ENCODE measurements at places on chromosomes 7 and 10.

- DNase-seq, result no peak
Observed at GRCh38 chr7:32155712-32156111, 85.5 kb upstream of the PDE1C start.

- DNase-seq, result no peak
Observed at GRCh38 chr7:111328487-111328886, 233.8 kb downstream of the IMMP2L start.

DNA sequence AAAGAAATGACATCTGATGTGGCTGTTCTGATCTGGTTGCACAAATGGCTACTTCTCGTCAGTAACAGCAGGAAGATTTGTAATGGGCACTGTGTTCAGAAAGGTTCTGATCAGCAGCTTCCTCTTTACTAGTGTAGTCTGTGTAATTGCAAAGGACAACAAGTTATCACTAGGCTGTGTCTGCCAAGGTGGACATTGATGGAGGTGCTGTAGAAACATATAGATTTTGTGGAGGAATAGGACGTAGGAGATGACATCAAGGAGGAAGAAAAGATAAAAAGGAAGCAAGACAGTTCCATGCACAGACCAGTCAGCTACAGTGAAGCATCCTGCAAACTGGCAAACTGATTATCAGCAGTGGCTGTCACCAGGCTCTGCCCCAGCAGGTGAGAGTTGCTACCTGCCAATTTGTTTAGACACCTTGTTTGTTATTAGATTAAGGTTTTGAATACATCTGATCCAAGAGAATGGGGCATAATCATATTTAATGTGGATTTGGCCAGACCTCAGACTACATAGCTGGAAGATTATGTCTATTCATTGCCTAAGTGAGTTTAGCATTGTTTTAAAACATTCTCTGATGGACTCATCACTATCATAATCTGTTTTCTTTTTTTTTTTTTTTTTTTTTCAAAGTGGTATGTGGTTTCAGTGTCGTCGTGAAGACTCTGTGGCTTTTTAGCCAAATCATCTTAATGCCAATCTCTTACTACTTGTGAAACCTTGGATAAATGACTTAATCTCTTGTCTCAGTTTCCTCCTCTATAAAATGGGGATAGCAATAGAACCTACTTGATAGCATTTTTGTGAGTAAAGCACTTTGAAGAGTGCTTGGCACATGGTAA lies 417.9 kb upstream of the LRGUK start:
- DNase-seq, result no peak

DNA sequence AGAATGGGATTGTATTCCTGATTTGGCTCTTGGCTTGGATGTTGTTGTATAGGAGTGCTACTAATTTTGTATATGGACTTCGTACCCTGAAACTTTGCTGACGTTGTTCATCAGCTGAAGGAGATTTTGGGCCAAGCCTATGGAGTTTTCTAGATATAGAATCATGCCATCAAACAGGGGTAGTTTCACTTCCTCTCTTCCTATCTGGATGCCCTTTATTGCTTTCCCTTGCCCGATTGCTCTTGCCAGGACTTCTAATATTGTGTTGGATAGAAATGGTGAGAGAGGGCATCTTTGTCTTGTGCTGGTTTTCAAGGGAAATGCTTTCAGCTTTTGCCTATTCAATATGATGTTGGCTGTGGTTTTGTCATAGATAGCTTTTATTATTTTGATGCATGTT lies 92.3 kb downstream of the CCDC7 start:
- DNase-seq, result no peak

DNA sequence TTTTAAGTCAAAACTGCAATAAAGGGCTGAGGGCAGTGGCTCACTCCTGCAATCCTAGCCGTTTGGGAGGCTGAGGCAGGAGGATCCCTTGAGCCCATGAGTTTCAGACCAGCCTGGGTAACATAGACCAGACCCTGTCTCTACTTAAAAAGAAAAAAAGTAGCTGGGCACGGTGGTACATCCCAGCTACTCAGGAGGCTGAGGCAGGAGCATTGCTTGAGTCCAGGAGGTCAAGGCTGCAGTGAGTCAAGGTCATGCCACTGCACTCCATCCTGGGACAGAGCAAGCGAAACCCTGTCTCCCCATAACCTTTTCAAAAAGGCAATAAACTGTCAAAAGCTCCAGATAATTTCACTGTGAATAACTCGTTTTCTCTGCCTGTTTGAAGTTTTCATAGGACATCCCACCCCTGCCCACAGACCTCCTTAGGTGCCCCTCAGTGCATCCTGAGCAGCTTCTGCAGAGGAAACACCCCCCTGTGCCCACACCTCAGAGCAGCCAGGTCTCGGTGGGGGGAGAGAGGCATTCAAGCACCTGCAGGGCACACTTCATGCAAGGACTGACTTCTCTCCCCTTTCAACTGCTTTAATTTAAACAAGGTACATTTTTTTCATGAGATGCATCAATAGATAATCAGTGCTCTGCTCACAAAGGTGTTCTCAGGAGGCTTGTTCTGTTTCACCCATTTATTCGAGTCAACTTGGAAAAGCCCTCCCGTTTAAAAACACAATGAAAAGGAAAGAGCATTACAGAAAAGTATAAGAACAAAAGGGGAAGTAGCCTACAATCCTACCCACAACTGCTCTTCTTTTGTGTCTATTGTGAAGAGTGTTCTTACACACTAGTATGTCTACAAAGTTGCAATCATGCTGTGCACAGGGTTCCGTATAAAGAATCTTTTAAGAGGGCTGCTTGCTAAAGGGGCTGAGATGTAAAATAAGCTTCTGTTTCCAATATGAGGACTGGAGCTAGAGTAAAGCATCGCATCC lies 104.9 kb downstream of the KMT2E start:
- no peak for DNase-seq

GRCh38 chr7:141990011-141990725 lies 5.5 kb upstream of the MGAM start:
- peak; percentile 58 for DNase-seq

DNA sequence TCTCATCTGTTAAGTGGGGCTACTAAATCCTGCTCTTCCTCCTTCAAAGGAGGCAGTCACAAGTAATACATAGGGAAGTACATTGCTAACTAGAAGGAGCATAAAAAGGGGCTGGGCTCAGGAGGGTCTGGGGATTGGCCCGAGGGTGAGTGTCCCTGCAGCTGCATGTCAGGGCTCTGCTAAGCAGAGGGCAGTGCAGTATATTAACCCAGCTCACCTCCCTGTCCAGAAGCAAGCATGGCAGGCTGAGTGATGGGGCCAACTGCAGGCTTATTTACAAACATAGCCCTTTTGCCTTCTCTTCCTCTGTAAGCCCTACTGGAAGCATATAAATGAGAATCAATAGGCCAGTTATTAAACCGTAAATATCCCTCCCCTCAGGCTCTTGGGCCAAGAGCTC lies 143.2 kb upstream of the PCBD1 start:
- DNase-seq, result no peak

DNA sequence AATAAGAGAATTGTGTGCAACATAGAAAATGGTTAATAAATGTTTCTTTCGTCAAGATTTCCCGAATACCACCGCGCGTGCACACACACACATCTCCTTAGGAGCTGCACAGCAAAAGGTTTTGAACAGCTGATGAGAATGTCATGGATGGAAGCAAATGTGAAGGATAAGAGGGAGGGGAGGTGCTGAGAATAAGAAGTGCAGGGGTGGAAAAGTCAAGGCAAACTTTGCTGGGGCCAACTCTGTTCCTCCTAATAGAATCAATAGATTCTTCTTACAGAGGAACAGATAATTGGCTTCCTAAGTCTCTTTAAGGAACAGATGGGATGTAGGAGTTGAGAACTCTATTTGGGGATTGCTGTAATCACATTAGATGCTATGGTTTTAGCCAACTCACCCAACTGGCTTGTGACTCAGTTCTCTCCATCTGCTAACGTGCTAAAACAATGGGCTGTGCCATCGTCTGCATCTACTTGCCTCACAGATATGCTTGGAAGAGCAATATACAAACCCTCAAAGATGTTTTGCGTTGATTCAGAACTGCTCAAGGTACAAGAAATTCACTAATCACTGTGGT lies 408.2 kb upstream of the CELF2 start:
- no peak for DNase-seq

- DNase-seq, result no peak
Observed at GRCh38 chr10:104809288-104810090, 168.4 kb downstream of the SORCS3 start.

GRCh38 chr7:31019509-31019908 lies 32.6 kb upstream of the ADCYAP1R1 start:
- DNase-seq, result no peak

DNA sequence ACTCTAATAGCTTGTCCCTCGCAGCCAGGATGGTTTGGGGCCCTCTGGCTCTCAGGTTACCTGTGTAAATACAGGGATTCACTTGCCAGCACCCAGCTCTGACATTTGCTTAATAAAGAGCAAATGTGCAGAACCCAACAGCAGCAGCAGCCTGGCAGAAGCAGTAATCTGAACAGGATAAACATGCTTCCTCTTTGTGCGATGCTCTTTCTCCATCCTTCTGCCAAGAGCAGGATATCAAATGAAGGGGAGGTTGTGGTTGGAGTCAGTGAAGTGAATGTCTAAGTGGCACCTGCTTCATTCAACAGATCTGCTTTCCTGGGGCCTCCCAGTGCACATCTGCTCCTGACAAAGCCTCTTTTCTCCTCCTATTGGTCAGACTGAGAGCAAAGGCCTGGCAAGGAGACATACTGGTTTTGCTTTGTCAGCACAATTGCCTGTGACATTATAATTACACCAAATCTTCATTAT lies 130.3 kb downstream of the NRF1 start:
- no peak for DNase-seq

- peak; percentile 90 for DNase-seq
Observed at GRCh38 chr7:113071465-113071864, 15.2 kb downstream of the GPR85 start.

DNA sequence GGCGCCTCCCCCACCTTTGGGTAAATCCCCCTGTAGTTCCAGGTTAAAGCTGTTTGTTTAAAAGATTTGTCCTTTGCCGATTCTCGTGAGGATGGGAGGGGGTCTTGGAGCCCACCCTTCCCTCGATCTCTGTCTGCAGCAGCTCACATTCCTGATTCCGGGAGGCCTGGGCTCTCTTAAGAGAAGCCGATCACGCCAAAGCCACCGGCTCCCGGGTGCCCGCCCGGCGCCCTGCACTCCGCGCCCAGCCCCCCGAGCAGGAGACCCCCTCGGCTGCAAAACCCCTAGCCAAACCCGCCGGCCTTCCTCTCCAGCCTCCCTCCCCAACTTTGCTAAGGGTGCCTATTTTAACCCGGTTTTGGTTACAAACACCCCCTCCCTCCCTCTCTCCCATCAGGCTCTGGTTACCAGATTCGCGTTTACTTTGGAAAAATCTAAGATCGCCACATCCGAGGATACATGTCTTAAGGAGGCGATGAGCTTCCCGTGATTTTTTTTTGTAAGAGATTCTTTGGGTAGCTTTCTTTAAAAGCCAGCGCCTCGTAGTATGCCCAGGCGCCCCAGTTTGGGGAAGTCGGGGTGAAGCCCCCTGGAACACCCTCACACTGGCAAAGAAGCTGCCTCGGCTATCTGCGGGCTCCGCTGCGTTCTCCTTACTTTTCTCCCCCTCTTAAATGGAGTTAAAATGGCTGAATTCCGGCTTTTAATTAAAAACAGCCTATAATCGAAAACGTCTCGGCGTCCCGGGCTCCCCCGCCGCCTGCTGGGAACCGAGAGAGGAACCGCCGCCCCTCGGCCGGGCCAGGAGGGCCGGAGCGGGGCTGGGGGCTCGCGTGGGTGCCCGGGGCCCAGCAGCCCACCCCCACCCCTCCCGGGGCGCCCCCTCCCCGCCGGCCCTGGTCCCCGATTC lies 983 bp downstream of the TNRC18 start:
- peak; percentile 46 for DNase-seq

DNA sequence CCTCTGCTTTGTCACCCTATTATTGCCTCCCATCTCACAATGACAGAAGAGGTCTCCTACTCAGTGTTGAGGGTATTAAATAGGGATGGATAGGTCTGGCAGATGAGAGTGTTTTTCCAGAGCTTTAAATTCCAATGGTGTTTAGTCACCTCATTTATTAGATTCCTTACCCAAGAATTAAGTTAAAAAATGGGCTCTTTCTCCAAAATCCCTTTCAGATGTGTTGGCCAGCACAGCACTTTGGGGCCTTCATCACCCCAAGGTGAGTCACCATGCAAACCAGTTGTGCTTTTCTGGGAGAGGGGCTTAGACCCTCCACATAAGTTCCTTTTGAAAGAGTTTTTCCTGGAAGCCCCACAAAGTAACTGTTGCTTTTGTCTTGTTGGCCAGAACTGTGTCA lies 78.4 kb downstream of the CYP26A1 start:
- DNase-seq, result no peak

DNA sequence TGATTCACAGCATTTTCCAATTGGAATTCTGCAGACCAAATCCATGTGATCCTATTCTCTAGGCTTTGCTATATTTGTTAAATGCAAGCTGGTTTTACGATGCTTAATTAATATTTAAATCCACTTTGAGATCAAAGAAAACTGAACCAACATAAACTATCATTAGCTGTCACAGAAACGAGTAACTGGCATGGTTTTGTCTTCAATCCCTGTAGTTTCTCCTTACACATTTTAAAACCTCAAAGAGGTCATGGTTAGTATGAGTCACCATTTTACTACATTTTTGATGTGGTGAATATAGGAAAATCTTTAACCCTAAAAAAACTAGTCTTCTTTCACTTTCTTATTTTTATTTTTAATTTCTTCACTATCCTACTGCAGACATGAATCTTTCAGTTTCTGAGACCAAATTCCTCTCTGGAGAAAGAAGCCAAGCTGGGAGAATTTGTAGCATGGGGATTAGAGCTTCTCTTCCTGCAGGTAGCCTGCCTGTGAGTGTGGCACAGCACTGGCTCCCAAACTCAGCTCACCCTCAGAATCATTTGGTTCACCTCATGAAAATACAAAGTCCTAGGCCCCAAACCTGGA lies 8.7 kb upstream of the LIPM start:
- peak; percentile 27 for DNase-seq

GRCh38 chr7:93092757-93093370 lies 24.9 kb downstream of the SAMD9 start:
- DNase-seq, result peak; percentile 36

DNA sequence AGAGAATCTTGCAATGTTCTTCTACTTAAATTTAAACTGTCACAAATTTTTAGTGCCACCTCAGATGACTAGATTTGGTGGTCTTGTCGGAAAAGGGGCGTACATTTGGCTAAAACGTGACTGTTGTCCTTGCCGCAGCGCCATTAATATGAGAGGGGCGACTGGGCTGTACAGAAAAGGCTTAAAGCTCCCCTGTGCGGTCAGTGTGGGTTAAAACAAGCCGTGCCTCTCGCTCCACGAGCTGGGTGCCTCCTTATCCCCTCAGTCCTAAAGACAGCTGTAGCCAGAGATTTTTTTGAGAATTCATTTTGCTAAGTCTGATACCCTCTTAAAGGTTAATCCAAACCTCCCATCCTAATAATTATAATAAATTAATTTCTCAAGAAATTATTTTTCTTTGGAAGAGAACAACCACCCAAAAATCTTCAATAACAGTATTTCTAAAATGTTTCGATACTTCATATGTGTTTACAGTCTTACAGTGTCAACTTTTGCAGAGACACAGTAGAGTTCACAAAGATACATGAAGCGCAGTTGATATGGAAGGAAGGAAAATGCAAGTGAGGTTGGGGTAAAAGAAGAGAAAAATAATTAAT lies 68.6 kb downstream of the C7orf25 start:
- DNase-seq, result peak; percentile 31
